ENCODE measurements at places on chromosomes 11 and 22. TPM values are rescaled to one million over a fixed set of nuclear protein-coding genes. Genes with fewer than 3 reads are reported as not detected.
A peak's percentile ranks its signal among the peaks of the same experiment; 100 is the strongest.

- no peak overlapping the region for H3K4me3 ChIP-seq
- H3K27ac ChIP-seq, result no peak overlapping the region
- peaks cover 17% of the 10 kb centered on the region for H3K4me1 ChIP-seq
- no peaks in the 10 kb centered on the region for H3K36me3 ChIP-seq
- no peaks in the 10 kb centered on the region for H3K27me3 ChIP-seq
- no peak for DNase-seq
Measured at GRCh38 chr11:61039916-61040315, 62.4 kb upstream of the CD5 start.

DNA sequence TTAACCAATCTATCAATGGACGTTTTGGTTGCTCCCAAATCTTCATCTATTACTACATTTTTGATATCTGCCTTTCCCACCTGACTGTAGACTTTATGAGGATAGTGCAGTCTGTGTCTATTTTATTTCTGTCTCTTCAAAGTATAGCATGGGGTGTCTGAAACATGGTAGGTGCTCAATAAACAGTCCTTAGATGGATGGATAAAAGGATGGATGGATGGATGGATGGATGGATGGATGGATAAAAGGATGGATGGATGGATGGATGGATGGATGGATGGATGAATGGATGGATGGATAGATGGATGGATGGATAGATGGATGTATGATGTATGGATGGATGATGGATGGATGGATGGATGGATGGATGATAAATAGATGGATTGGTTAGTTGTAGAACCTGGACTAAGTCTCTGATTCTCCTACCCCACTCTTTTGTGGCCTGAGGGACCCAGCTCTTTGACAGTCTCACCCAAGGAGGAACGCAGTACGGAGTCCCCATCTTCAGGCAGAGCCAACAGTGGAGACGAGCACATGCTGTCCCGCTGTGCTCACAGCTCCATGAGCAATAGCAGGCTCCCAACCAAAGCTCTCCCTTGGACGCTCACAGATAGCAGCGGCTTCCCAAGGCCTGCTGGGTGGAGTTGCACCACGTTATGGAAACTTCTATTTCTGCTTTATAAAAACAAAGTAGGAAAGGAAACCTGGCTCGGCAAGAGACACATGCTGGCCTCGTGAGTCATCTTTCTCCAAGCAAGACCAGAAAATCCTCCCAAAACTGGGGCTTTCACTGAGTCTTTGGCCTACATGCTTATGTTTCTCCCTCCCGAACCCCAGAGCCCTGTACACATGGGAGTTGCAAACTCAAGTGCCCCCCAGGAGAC is 448.0 kb downstream of the MIAT start:
- no peak for DNase-seq
- no peaks in the 10 kb centered on the region for H3K4me1 ChIP-seq
- no peaks in the 10 kb centered on the region for H3K36me3 ChIP-seq
- H3K27ac ChIP-seq, result no peak overlapping the region

DNA sequence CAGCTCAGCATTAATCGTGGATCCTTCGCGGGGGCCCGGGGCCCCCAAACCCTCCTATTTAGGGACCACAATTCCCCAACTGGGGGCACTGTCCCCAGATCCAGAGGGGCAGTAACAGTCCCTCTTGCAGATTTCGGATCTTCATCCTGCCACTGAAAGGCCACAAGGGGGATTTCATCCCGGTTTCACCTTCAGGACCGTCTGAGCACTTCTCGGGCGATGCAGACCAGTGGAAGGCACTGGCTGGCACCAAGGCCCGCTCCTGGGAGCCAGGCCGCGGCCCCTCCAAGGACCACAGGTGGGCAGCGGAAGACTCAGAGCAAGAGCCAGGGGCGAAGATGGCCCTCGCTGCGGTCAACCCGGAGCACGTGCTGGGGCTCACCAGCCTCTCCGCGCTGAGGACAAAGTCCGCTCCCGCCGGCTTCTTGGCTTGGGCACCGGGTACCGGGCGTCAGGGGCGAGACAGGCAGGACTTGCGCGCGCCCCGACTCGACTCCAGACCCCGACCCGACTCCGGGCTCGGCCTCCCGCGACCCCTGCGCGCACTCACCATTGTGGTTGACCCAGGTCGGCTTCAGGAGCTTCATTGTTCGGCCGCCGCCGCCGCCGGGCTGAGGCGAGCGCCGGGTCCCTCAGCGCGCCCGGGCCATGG is 517 bp downstream of the HIRA start:
- DNase-seq, result peak; percentile 53
- H3K4me1 ChIP-seq, result peaks cover 46% of the 10 kb centered on the region
- peak overlapping the region; percentile 73 for H3K4me3 ChIP-seq
- no peaks in the 10 kb centered on the region for H3K27me3 ChIP-seq
- peak overlapping the region; percentile 63 for H3K27ac ChIP-seq
- peaks cover 11% of the 10 kb centered on the region for H3K36me3 ChIP-seq

Gene USP2
- 0.09 TPM for polyA plus RNA-seq
